ENCODE measurements at places on chromosomes 6 and 20. TPM values are rescaled to one million over a fixed set of nuclear protein-coding genes. Genes with fewer than 3 reads are reported as not detected.

GRCh38 chr6:38555606-38556005 lies 84.1 kb downstream of the BTBD9 start:
- no peak for DNase-seq

DNA sequence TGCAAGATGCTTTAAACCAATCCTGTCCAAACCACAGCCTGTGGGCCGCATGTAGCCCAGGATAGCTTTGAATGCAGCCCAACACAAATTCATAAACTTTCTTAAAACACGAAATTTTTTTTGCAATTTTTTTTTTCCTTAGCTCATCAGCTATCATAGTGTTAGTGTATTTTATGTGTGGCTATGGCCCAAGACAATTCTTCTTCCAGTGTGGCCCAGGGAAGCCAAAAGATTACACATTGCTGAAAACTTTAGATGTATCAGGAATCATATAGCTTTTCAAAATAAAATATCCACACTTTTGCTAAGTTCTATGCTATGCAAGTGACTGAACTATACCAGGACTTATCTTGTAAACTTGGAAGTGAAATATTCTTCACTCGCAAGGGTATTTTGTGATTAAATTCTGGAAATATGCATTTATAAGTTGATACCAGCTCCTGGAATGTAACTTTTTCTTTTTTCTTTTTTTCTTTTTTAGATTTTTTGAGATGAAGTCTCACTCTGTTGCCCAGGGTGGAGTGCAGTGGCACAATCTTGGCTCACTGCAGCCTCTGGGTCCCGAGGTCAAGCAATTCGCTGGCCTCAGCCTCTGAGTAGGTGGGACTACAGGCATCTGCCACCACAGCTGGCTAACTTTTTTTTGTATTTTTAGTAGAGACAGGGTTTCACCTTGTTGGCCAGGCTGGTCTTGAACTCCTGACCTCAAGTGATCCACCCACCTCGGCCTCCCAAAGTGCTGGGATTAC lies 49.8 kb downstream of the MTHFD1L start:
- no peak for DNase-seq

- peak; percentile 78 for DNase-seq
Measured at GRCh38 chr6:158170656-158171081, 2.5 kb downstream of the GTF2H5 start.

DNA sequence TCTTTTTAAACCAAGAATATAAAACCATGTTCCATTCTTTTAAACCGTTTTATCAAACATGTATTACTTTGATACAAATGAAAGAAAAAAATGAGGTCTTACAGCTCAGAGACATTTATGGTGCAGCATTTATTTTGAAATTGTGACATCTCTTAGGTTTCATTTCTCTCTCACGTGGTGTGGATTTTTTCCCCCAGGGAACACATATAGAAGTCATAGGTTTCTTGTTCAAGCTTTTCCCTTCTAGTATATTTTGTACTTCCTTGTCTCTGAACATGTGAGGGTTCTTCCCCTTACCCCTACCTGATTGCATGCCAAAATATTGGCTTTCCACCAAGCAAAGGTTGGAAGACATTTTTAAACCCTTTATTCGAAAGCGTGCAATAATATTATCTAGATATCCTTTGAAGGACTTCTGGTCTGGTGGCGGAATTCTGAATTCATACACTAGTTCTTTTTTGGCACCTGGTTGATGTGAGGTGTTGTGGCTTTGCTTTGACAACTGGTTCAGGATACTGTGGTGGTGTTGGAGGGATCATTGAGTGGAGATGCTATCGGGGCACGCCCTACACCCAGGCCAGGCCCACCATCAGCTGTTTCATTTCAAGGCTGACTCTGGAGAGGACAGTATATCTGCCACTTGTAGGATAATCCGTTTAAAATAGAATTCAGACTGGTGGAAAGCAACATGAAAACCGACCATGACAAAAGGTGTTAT lies 5.6 kb upstream of the FAM50B start:
- peak; percentile 16 for DNase-seq

CCM2L gene
- not detected for total RNA-seq

DNA sequence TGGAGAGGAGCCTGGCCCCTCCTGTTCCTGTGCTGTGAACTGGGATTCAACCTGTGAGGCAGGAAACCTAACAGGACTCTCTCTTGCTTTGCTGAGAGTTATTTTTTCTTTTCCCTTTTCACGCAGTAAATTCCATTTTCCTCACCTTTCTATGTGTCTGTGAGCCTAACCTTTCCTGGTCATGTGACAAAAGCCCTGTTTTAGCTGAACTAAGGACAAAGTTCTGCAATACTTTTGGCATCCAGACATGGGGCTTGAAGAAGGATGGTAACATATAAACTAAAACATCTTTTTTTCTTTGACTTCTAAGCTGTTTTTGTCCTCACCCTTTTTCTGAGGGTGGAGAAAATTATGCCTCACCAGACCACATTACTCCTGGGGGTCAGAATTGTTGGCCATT lies 368.5 kb downstream of the HTR1B start:
- no peak for DNase-seq

DNA sequence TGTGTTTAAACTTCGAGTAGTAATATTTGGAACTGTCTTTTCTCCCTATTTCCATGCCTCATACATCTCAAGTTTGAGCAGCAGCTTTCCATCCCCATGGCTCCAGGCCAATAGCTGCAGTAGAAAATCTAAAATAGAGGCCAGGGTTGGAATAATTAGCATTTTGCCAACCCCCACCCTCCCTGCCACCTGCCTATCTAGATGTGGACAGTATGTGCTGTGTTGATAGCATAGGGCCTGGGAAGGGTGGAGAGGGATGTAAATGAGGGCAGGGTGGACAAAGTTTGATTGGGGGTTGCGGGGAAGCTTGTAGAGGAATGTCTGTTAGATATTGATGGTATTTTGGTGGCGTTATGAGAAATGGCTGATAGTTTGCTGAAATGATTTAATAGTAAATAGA lies 5.6 kb downstream of the TOP1 start:
- no peak for DNase-seq

CRIP3 gene
- total RNA-seq = not detected

DNA sequence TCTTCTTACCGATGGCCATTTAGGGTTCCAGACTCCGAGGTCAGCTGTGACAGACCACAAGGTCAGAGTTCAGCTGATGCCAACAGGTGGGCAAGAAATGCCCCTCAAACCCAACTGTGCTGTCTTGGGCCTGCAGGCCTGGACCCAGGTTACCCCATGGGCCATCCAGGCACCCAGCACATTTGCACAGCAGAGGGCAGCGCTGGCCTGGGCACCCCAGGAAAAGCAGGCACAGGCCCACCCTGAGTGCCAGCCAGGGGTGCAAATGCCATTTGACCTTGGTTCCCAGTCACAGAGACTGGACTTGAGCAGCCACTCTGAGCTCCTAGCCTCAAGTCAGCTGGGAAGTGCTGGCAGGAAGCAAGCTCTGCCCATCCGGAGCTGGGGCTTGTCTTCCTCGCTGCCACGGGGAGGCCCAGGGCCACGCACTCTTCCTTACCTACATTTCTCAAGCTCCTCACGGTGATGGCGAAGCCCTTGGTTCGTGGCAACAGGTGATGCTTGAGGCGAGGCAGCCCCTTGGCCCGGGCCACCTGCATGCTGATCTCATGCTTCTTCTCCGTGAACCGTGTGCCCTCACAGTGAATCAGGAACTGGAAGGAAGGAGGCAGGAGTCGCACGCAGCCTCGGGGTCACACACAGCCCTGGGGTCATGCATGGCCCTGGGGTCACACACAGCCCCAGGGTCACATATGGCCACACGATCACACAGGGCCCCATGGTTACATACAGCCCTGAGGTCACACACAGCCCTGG lies 120.8 kb downstream of the AGPAT4 start:
- no peak for DNase-seq

DNA sequence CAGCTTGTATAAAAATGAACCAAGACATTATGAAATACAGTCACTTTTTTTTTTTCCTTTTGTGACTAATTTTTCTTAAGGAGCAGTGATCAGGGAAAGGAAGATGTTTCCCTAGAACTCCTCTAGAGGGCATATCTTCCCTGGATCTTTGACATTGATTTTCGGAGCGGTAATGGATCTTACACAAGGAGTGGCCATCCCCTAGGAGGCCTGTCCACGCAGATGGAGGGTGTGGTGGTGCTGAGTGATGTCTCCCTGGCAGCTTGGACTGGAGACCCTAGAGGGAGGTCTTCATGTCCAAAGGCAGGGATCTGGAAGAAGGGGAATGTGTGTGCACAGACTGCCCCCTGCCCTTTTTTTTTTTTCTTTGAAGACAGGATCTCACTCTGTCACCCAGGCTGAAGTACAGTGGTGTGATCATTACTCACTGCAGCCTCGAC lies 7.0 kb upstream of the KIFC1 start:
- peak; percentile 52 for DNase-seq

GRCh38 chr20:58150772-58151171 lies 77.7 kb downstream of the ANKRD60 start:
- DNase-seq = no peak

DNA sequence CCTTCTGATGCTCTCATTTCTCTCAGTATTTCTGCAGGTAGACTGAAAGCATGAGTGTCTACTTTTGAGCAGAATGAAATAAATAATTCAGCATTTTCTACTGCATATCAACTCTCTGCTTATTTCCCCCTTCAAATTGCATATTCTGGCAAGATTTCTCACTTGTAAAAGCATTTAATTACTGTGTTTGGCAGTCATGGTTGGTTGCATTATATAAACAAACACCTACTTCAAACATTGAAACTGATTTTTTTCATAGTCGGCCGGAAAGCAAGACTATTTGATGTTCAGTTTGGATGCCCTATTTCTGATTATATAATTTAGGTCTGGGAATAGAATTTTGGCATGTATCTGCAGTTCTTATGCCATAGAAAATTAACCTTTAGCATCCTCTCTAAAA lies 73.1 kb downstream of the PLEKHG1 start:
- no peak for DNase-seq

PGC gene
- not detected for total RNA-seq

DNA sequence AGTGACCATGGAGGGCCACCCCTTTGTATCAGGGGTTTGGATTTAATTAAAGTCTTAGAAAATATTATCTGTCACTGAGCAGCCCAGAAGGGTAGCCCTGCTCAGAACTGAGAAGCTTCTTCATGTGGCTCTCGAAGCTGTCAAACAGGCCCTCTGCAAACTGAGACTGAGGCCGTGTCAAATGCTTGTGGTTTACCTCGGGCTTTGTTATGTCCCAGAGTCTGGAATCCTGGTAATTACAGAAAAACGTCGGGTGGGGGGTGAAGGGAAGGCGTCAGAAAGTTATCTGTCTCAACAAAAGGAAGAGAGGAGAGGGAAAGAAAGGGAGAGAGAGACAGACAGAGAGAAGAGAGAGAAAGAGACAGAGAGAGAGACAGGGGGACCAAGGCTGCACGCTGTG lies 200.8 kb downstream of the BMP7 start:
- DNase-seq = peak; percentile 37

ARHGAP40 gene
- total RNA-seq = not detected

- DNase-seq = peak; percentile 78
Measured at GRCh38 chr6:22113026-22113766, 183.6 kb downstream of the PRL start.

DNA sequence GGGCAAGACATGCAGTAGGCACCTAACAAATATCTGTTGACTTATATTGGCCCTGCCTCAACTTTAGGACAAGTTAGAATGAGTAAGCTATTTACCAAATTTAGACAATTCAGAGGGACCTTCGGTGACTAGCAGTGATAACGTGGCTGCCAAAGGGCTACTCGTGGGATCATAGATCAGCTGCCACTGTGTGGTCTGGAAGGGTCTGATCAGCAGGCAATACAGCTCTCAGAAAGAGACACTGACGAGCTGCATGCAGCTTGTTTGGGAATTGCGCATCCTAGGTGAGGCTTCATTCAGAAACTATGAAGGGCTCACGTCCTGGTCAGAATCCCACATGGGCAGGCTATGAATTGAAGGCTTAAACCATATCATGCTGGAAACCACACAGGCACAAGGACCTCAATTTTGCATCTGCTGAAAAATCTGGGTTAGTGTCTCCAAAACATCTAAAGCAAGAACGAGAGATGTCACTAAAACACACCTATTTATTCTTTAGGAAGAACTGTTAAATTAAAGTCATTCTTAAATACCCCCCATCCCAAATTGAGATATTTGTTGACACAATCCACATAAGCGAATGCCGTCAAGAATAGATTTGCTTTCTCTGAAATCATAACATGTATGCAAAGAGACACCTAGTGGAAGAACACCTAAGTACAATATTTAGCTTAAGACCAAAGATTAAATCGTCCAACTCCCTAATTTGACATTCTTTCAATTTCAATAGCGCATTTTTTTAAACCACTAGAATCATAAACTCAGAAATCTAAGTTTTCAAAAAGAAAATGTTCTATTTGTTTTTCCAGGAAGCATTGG lies 79.6 kb downstream of the IPCEF1 start:
- DNase-seq = peak; percentile 10

CUL7 gene
- total RNA-seq = 22.5 TPM

GRCh38 chr20:35088231-35089145 lies 4.1 kb downstream of the TRPC4AP start:
- no peak for DNase-seq

GRCh38 chr6:159257846-159258245 lies 88.6 kb downstream of the FNDC1 start:
- no peak for DNase-seq
